ENCODE measurements at places on chromosomes 1 and 21.

- no peak for DNase-seq
Observed at GRCh38 chr1:147246910-147247655, 4.6 kb downstream of the CHD1L start.

- no peak for DNase-seq
Observed at GRCh38 chr1:242178924-242179708, 180.2 kb upstream of the MAP1LC3C start.

GRCh38 chr1:165487921-165488320 is 43.0 kb upstream of the RXRG start:
- DNase-seq, result no peak

GRCh38 chr1:202794051-202794740 is 14.0 kb downstream of the KDM5B start:
- no peak for DNase-seq

DNA sequence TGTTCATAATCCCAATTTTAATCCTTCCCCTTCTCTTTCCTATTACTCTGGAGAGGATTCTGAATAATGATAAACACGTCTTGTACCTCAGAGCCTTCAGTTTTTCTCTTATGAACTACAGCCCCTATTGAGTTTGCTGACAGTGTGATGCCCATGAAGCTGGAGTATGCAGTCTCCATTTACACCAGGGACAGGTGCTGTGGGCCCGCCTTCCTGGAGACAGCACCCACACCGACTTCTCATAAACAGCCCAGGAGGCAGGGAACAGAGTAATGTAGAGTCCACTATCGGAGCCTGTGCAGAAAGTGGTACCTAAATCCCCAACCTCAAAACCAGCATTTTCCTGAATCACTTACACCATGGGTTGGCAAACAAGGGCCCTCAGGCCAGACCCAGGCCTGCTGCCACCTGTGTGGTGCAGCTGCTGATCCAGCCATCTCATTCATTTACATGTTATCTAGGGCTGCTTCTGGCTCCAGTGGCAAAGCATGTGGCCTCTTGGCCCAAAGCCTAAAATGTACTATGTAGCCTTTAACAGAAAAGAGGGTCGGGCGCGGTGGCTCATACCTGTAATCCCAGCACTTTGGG is 95.1 kb upstream of the KRTAP19-8 start:
- DNase-seq, result no peak

DNA sequence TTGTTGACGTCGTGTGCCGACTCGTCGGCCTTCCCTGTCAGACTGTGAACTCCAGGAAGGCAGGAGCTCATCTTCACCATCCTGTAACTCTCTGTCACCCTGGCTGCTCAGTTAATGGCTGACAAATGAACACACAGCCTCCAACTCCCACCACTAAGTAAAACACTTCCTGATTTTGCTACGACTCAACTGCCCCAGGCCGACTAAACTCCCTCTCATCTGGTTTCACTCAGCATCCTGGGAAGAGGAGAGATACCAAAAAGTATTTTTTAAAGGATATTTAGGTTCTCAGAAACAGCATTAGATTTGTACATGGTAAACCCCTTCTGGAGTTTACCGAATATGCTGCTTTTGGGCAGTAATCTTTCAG is 18.2 kb upstream of the LHX4 start:
- DNase-seq, result no peak

GRCh38 chr1:32703479-32704291 is 1.1 kb upstream of the SYNC start:
- no peak for DNase-seq

- DNase-seq, result no peak
Observed at GRCh38 chr1:162279136-162279498, 97.5 kb downstream of the SPATA46 start.

All from GM12892 (cell line).